ENCODE measurements at places on chromosomes 3 and 15. TPM values are rescaled to one million over a fixed set of nuclear protein-coding genes. Genes with fewer than 3 reads are reported as not detected.

The CSPG4 gene
- total RNA-seq = 0.04 TPM

The HERC2 gene
- 84.9 TPM for total RNA-seq

The ACOX2 gene
- 1.8 TPM for total RNA-seq

The CPN2 gene
- not detected for total RNA-seq

- no peak for DNase-seq
Observed at GRCh38 chr3:12922306-12922705, 80.9 kb upstream of the RPL32 start.

DNA sequence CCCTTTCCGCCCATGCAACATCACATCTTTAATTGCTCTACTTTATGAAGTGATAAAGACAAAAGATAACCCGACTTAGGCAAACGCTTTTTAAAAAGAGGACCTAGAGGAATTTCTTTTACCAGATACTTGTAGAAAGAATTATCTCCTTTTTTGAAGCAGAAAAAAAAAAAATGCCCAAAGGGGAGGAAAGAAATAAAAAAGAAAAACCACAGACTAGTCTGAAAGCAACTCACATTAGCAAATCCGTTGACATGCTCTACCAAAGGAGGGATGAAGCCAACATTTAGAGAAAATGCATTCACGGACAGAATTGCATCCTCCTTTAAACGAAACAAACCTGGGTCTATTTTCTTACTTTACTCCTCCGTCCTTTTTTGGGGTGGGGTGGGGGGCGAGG, 213.6 kb downstream of the MEIS2 start:
- DNase-seq = no peak

DNA sequence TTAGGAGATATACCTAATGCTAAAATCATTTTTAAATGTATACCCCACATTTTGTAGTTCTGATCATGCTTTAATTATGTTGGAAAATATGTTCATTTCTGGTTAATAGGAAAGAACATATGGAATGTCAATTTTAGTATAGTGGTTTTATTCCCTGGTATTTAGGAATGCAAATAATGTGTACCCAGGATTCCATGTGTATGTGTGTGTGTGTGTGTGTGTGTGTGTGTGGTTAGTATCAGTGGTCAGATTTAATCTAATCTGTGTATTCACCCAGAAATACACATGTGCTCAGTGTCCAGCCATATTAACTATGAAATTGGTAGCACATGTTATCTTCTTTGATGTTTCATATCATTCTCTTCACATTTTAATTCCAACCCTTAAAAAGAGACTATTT, 233.5 kb upstream of the DCBLD2 start:
- no peak for DNase-seq

GRCh38 chr15:54250326-54250725, 272.1 kb downstream of the UNC13C start:
- no peak for DNase-seq

GRCh38 chr3:169813757-169814517, 1.2 kb upstream of the LRRC34 start:
- no peak for DNase-seq

DNA sequence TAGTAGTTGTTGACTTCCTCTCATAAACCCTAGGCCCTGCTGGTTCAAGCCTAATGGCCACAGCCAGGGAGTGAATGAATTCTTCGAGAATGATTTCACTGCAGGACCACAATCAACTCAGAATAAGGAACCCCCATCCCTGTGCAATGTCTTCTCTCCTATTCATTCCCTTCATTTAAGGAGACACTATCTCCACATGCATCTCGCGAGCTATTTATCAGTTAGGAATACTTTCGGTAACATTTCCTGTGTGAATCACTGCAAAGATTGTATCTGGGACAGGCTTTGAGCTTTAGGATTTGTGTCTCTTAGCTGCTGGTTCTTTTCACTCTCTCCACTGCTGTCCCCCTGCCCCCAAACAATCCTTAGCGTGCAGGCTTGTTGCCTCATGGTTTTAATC, 94.4 kb downstream of the MYLK start:
- no peak for DNase-seq

DNA sequence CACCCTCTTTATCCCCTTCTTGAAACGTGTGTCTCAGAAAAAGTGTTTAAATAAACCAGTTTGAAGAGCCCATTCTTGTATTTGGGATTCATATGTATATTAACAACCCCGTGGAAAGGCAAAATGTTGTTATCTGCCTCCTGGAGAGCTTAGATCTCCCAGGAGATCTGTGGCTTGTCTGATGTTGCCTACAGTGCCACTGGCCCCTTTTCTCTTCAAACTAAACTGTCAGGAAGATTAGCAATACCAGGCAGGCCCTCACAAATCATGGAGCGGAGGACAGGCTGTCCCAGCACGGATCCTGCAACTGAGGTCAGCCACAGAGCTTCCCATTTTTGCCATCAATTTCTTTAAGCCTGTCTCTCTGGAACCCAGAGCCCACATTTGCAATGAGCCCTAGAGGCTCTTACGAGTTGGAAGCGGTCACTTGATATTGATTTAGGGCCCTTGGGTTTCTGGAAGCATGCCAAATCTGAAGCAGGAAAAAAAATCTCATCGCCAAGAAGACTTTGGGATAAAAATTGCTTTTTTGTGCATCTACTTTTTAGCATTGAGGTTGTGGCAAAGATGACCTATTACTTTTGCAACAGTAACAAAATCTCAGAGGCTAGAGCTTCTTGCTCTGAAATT, 234.1 kb downstream of the OPA1 start:
- DNase-seq = no peak

DNA sequence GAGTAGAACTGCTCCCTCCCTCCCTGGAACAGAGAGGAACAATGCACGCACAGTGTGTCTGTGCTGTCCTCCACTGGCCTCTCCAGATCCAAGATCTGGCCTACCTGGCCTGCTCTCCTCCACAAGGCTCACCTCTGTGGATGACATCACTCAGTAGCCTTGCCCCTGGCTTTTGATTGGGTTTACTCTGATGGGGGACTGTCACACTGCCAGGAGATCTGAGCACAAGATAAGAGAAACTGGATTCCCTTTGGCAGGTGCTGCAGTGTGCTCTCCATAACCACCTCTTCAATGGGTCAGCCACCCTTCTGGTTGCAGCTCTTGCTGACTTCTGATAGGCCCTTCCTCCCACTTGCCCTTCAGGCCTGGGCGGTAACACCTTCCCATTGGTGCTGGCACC, 22.6 kb upstream of the ANO10 start:
- DNase-seq = no peak

GRCh38 chr3:99625643-99626416, 12.6 kb upstream of the COL8A1 start:
- DNase-seq = no peak

- DNase-seq = no peak
Observed at GRCh38 chr3:72535772-72536171, 312.5 kb downstream of the SHQ1 start.

DNA sequence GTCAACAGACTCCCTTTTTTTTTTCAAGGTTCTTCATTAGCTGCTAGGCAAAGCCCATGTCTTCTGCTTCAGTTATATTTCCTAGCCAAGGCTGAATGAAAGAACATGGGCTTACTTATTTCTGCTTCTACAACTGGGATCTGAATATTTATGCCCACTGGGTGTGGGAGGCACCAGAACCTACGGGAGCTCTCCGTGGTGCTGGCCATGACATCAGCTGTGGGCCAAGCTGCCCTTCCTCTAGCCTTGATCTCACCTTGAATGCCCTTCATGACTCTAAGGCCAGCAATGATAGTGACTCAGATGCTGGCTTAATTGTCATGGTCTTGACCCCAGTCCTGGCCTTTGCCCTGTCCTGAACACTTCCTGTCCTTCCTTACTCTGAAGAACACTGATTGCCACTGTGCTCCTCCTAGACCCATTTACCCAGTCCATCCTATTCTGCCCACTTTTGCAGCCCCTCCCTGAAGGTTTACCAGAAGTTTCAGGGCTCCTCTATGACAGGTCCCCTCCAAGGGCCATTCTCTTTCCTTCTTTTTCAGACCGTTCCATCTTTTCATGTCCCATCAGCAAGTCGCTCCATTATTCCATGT, 32.8 kb upstream of the PRR20G start:
- DNase-seq = no peak

GRCh38 chr3:100306695-100307094, 27.9 kb upstream of the NIT2 start:
- no peak for DNase-seq

DNA sequence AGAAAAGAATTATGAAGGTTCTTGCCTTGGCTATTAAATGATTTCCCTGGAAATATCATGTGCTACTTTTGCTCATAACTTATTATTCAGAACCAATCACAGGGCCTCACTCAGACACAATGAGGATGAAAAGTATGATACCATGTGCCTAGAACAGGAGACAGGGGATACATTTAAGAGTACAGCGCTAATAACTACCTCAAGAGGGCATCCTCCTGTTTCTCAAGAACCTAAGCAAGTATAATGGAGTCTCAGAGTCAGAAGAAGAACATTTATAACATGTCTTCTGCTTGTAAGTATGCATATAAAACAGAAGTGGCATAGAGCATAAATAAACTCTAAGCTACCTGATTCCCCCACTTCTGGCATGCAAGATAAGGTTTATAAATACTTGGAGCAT, 125.4 kb upstream of the MME start:
- DNase-seq = no peak

DNA sequence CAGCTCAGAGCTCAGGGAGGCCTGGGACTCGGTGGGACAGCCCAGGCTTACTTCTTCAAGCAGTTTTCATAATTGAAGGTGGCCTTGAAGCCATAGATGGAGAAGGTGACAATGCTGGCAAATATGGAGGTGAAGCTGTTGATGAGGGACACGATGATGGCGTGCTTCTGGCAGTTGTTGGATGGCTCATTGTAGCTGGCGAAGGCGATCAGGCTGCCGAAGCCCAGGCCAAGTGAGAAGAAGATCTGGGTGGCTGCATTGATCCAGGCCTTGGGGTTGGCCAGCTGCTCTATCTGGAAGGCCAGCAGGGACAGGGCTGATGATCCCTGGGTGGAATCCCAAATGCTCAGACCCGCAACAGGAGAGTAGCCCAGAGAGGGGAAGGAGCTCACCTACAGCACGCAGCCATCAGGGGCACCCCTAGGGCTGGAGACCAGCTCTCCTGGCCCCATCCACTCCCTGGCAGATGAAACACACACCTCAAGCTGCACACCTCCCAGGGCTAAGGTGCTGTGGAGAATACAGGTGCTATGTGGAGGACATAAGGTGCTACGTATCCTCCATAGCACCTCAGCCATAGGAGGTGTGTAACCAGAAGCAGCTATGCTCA, 25.1 kb downstream of the SLC6A20 start:
- no peak for DNase-seq

GRCh38 chr3:98003306-98003969, 31.2 kb upstream of the RIOX2 start:
- no peak for DNase-seq

- DNase-seq = no peak
Observed at GRCh38 chr3:32292085-32292796, 53.8 kb downstream of the CMTM8 start.

DNA sequence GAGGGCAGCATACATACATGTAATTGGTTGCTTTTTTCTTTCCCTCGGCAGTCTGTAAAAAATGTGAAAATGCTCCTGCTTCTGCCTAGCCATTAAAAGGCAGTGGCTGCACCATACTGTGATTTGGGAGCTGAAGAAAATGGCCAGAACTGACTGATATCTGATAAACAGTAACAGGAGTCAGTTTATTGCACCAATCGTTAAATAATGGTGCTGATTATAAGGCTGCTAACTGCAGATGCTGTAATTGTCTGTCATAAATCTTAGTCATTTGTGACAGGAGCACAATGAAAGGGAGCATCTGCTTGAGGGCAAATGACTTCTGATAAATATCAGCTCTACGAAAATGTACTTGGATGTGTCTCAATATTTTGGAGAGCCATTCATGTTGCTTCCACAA, 263.1 kb upstream of the DNAJC19 start:
- DNase-seq = no peak

- no peak for DNase-seq
Observed at GRCh38 chr3:111700054-111700453, 104.9 kb upstream of the ZBED2 start.

DNA sequence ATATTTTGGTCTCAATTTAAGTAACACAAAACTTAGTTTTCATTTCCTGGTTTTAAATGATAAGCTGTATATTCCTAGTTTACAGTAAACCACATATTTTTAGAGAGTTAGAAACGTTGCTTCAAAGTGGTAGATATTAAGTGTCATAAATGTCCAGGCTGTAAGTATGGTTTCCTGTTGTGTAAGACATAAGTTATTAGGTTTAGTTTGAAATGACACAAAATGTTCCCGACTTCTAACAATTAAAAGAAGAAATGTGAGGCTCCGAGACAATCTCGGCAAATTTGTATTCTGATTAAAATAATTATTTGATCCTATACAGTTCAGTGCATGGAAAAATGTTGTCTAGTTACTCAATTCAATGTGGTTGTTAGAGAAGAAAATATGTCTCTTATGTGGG, 387.3 kb downstream of the EPHA3 start:
- no peak for DNase-seq

DNA sequence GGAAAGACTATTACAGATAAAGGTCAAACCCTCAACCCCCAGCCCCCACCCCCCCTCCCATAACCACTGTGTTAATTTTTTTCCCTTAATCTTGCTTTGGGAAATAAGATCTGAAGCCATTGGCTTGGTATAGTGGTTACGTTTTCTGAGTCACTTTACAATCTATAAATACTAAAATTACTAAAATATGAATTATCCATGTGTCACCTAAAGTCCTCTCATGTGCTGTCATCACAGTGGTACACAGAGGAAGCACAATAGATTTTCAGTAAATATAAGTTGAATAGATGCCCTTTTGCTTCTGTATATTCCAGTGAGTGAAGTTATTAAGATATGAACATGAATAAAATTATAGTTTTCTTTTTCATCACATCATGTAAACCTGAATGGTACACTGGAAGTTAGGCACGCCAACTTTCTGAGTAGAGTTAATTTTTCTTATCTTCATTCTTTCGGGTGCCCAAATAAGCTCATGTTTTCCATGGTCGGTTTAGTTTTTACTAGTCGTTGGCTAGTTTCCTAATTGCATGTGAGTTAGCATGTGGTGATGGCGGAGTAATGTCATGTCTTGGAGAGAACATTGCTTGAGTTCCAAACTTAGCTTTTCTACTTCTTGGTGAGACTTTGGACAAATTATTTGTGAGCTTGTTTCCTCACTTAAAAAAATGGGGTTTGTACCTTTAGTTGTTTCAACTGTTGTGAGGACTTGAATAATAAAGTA, 11.5 kb downstream of the PPP4R2 start:
- no peak for DNase-seq

GRCh38 chr15:59501597-59501996, 63.6 kb downstream of the FAM81A start:
- peak; percentile 20 for DNase-seq

- no peak for DNase-seq
Observed at GRCh38 chr15:43886558-43886957, 59.8 kb downstream of the WDR76 start.

DNA sequence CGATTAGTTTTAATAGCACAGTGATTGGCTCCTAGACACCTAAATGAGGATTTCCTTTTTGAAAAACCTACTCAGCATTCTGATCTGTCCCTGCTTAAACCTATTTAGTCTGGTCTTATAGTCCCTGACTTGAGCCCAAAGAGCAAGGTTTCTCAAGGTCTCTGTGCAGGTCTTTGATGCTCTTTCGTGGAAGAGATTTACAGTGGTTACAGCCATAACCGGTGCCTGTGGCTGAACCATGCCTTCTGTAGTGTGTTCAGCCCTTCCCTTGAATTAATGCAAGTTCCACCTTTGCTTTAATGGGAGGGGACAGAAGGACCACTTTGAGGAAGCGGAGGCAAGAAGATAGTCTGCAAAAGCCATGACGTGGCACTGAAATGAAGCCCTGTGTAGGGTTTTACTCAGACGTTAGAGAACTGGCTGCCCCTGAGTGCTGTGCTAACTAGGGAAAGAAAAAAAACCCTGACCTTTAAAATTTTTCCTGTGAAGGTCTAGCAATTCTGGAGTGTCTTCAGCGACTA, 43.0 kb downstream of the ZBTB38 start:
- no peak for DNase-seq

Measured in pulmonary artery endothelial cell (primary cell).